ENCODE measurements at places on chromosomes 1 and 21.

GRCh38 chr1:183543619-183544204 lies 46.5 kb downstream of the NCF2 start:
- peak; percentile 52 for DNase-seq

GRCh38 chr1:93221913-93222312 lies 41.4 kb downstream of the CCDC18 start:
- DNase-seq, result no peak

GRCh38 chr1:229803626-229804217 lies 177.7 kb downstream of the URB2 start:
- peak; percentile 50 for DNase-seq

DNA sequence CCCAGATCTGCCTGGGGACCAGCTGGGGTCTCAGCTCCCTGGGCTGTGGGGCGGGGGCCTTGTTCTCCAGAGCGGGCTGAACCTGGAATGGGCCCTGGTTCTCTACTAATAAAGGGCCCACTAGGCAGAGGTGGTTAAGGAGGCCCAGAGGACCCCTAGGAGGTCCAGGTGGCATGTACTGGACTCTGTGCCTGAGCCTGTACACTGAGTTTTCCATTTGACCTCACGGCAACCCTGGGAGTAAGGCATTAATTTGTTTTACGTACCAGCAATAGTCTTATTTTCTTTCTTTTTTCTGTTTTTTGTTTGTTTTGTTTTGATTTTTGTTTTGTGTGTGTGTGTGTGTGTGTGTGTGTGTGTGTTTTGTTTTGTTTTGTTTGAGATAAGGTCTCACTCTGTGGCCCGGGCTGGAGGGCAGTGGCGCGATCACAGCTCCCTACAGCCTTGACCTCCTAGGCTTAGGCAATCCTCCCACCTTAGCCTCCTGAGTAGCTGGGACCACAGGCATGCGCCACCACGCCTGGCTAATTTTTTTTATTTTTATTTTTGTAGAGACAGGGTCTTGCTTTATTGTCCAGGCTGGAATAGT lies 19.6 kb upstream of the FAM131C start:
- DNase-seq, result no peak

DNA sequence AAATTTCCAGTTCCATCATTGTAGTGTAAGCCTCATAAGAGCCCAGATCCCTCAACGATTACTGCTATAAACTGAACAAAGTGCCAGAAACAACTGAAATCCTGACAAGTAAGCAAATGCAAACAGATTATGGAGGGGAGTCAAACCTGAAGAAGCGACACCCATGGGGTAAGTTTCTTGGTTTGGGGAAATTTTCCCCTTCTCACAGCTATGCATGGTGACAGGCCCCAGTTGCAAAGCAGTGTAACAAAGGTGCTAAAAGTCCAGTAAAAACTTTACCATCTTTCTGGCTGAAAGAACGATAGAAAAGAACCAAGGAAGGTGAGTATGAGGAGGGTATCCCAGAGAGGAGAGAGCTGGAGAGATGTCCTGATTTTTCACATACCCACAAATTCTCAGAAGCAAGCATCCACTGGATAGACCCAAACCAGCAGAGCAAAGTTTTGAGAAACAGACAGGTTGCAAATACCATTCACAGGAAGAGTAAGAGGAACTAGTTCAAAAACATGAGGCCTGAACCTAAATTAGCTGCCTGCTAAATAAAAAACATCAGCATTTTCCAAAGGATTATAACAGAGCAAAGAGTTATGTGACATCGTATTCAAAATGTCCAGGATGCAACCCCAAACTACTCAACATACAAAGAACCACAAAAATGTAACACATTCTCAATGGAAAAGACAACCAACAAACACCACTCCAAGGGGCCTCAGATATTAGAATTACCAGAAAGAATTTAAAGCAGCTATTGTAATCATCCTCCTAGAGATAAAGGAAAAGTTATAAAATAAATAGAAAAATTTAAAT lies 14.5 kb downstream of the SCYL3 start:
- no peak for DNase-seq

DNA sequence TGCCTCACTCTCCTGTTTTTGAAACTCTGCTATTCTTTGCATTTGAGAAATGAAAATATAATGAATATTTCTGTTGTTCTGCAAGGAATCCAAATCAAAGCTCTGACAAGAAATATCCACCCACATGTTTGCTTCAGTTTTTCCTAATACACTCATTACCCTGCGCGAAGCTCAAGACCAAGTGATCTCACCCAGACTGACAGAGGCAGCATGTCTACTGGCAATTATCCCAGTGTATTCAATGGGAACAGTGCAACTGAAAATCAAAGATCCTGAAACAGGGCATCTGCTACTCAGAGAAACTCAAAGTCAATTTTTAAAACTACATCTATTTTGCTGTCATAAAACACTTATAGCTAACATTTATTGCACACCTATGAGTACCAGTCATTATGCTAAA lies 321.0 kb upstream of the LRRC7 start:
- DNase-seq, result no peak

DNA sequence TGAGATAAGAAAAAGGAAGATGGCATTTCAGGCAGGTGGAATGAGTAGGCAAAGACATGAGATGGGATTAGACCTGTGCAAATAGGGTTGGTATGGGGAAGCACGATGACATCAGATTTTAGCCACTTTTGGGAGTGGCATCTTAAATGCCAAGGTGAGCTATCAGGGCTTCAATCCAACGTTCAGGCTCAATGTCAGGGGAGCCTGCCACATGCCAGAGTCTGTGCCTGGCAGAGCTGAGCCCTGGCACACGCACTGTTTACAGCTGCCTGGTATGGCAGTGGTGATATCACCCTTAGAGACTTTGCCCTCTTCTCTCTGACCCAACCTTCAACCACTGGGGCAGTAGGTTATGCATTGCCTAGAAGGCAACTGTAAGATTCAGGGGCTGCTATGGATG lies 1.1 kb upstream of the GUCA2B start:
- peak; percentile 32 for DNase-seq

DNA sequence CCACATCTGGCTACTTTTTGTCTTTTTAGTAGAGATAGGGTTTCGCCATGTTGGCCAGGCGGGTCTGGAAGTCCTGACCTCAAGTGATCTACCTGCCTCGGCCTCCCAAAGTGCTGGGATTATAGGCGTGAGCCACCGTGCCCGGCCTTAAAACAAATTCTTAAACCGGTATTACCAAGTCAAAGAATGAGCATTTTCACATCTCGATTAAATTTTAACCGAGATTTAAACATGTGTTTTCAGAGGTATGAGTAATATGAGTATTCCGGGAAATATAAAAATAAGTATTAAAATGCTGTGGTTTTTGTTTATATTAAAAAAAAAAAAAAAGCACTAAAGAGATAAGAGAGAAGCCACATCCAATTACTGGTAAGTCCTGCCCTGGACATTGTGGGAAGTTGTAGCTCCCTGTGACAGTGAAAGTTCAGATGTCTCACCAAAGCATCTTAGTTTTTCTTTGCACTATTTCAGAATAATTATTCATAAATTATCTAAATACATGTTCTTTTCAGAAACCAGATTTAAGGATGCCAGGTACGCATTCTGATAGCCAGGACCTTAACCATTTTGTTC lies 24.9 kb downstream of the ZNF281 start:
- DNase-seq, result no peak
